ENCODE measurements at places on chromosomes 5 and 9.

DNA sequence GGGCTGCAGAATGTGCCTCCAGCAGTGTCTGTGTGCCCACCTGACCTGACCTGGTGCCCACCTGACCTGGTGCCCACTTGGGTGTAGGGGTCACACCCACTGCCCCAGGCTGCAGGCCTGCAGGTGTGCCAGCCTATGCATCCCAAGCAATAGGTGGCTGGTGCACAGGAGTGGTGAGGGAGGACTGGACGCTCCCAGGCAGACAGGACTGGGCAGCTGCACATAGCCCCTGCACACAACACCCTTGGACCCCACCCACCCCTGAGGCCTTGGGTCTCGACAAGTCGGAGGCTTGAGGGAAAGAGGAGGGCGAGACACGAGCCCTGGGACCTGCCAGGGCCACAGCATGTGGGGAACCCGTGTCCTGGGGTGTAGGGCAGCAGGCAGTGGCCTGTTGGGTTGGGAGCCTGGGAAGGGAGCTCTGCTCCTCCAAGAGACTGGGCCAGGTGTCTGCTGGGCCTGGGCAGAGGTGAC lies 10.8 kb upstream of the NRARP start:
- no peak for DNase-seq

- DNase-seq, result no peak
Observed at GRCh38 chr5:56480705-56481427, 247.7 kb upstream of the ANKRD55 start.

GRCh38 chr9:30522486-30522885 lies 1862.0 kb upstream of the ACO1 start:
- no peak for DNase-seq

DNA sequence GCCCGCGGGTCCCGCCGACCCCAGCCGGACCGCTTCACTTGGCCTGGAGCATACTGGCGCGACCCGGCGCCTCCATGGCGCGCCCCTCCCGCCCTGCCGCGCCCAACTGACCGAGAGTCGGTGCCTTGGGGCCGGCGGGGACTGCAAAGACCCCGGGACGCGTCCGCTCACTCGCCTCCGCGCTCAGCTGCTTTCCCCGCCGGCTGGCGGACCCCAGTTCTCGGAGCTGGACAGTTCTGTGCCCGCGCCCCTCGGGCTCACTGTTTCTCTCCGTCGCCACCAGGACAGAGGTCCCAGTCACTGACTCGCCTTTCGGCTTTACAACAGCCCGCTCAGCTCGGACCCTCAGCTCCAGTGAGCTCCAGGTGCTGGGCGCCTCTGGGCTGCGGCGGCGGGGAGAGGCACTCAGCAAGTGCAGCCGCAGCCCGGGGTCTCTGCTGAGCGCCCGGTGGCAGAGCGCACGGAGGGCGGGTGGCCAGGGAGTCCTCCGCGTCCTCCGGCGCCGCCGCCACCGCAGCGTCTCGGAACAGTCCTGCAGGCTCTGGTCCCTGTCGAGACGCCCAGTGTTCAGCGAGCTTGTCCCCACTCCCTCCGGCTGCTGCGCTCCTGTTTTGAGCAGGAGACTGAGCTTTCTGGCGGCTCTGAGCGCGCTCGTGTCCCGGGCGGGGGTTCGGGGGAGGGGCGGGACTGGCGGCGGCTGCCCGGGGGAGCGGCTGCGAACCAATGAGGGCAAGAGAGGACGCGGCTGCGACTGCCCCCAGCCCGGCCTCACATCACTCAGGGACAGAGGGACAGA lies at the start of gene SMIM32:
Gene SMIM32, minus strand, starts transcription at position 637 of the 796 bp plus-strand sequence. CDS start 638 bp downstream, outside the sequence.
- DNase-seq, result no peak

- DNase-seq, result no peak
Observed at GRCh38 chr9:132946211-132946610, 1.8 kb upstream of the TSC1 start.

DNA sequence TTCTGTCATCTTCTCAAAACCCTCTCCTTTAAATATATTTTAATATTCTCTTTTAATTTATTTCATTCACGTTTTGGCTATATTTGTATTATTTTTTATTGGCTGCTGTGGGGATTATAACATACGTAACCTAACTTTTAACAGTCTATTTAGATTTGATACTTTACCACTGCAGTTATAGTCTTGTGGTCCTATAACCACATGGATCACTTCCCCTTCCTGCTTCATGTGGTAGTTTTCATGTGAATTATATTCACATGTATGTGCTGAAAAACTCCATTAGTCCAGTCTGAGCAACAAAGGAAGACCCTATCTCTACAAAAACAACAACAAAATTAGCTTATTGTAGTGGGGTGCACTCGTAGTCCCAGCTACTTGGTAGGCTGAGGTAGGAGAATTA lies 34.3 kb downstream of the CENPP start:
- no peak for DNase-seq

- DNase-seq, result no peak
Observed at GRCh38 chr9:88681434-88681833, 146.5 kb downstream of the NXNL2 start.

DNA sequence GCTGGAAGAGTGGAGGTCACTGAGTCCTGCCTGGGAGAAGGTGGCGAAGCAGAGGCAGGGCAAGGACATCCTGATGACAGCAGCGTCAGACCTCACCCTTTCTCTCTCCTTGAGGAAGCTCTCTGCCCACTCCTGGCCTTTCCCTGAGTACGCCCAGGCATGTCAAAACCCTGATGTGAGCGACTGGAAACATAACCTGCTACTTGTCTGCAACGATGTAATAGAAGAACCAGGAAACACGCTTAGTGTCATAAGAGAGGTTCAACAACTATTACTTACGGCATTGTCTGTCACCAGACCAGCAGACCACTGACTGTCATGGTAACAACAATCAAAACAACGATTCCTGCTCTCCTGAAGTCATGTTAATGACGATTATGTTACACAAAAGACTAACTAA lies 152.4 kb downstream of the ACTL7B start:
- DNase-seq, result no peak

- DNase-seq, result no peak
Observed at GRCh38 chr5:142219146-142219545, 105.7 kb downstream of the SPRY4 start.

GRCh38 chr5:94928891-94929290 lies 310.4 kb downstream of the SLF1 start:
- no peak for DNase-seq

DNA sequence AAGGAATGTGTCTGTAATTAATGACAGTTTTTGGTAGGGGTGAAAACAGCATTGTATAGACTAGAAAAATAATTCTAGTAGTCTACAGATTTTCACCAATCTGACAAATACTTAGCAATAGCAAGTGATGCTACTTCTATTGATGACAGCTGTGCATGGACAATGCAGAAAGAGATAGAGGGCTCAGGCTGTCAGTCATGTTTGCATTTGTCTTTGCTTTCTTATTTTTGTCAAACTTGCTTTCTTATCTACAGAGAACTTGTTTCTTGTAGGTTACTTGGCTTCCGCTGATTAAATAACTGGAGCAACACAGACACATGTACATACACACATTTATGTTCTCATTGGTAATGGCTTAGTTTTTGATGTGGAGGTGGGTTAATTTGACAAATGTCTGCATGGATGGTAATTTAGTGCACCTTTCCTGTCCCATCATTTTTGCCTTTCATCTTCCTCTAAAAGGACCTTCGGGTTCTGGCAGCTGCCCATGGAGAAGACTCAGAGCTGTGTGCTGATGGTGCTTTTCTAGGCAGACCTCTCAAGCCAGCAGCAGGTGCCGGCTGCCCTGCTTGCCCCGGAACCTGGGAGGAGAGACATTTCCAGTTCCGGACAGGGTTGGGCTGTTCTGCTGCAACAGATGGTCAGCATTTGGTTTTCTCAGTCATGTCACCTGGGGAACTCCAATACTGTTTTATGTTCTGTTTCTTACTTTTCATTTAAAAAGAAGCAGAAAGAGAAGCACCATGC lies 28.8 kb downstream of the CAMK4 start:
- DNase-seq, result no peak

DNA sequence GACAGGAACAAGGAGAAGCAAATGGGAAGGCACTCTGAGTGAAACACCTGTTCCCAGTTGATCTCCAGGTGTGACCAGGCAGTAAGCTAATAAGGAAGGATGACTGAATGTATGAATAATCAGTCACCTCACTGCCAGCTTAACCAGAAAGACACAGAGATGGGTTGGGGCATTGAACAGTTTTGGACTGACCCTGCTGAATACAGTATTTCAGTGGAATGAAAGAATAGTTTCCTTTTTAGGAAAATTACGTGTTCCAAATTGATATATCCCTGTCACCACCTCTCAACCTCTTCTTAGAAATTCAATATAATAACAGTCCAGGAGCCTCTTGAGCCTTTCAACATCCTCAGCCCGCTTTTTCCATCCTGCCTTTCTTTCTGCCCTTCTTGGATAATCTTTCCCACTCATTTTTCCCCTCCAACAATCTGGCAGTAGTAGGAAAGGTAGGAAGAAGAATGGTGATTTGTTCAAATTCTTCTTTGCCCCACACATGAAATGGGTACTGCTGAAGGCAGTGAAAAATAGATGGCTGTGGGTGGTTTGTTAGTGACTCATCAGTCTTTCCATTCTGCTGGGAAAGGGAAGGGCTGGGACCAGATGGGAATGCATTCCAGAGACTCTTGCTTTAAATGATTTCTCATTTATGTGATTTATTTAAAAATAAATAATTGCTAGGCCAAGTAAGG lies 117.9 kb downstream of the ZSWIM6 start:
- no peak for DNase-seq
